ENCODE measurements at places on chromosomes 7 and 10. TPM values are rescaled to one million over a fixed set of nuclear protein-coding genes. Genes with fewer than 3 reads are reported as not detected.

SNX10 gene
- total RNA-seq, result 3.3 TPM

DNA sequence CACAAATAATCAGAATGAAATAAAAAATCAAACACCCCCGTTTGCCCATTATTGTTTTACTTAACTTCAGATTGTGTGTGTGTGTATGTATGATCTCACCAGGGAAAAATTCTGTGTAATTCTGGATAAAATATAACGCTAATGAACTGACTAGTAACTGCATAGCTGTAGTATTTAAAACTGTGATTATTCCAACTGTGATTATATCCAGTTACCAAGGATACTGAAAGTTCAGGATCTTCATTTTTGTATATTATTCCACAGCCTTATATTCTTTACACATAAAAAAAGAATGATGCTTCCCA is 2.9 kb downstream of the TWIST1 start:
- no peak for DNase-seq

ACSM6 gene
- total RNA-seq, result not detected

ANKRD22 gene
- not detected for total RNA-seq

TIMM23 gene
- 67.6 TPM for total RNA-seq

CFAP43 gene
- not detected for total RNA-seq

STEAP2 gene
- 22.2 TPM for total RNA-seq

GRCh38 chr7:6532516-6532915 is 18.7 kb downstream of the GRID2IP start:
- no peak for DNase-seq

SEMA3A gene
- total RNA-seq, result 3.6 TPM

DNA sequence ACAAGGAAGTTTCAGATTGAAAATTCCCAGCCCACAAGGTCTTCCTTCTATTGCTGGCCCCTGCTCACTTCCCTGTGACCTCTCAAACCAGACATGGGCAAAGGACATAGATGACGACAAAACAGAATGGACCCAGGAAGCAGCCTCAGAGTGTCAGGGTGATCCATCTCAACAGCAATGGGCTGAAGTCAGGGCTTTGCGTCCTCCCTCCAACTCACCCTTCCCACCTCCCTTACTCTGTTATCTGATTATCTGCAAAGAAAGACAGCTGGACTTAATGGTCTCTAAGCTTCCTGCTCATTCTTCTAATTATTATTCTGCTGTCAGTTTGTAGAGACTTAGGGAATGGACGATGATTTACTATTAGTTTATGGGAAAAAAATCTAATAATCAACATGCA is 115.9 kb downstream of the PIP4K2A start:
- DNase-seq, result no peak

DNA sequence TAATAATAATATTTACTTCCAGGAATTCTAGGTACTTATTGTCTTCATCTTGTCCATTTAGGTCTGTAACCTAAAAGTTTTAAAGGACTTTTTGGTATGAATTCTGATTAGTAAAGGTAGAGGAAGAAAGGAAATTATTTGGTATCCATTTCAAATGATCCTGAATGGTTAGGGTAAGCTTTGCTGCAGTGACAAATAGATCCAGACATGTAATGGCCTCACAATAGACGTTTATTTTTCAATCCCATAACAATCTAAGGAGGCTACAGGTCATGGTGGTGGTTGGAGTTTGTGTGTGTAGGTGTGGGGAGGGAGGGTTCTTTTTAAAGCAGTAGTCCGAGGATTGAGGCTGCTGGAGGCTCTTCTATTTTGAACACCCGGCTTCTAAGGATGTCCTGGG is 5.3 kb downstream of the FBH1 start:
- no peak for DNase-seq

MYO1G gene
- total RNA-seq, result 0.78 TPM

GRCh38 chr7:105487579-105488571 is 34.2 kb downstream of the PUS7 start:
- peak; percentile 61 for DNase-seq

SEMA3D gene
- total RNA-seq, result 1.4 TPM

TACC2 gene
- 286 TPM for total RNA-seq

- no peak for DNase-seq
Measured at GRCh38 chr7:20779041-20779440, 7.6 kb downstream of the SP8 start.

SFTPD gene
- 0.74 TPM for total RNA-seq

DNA sequence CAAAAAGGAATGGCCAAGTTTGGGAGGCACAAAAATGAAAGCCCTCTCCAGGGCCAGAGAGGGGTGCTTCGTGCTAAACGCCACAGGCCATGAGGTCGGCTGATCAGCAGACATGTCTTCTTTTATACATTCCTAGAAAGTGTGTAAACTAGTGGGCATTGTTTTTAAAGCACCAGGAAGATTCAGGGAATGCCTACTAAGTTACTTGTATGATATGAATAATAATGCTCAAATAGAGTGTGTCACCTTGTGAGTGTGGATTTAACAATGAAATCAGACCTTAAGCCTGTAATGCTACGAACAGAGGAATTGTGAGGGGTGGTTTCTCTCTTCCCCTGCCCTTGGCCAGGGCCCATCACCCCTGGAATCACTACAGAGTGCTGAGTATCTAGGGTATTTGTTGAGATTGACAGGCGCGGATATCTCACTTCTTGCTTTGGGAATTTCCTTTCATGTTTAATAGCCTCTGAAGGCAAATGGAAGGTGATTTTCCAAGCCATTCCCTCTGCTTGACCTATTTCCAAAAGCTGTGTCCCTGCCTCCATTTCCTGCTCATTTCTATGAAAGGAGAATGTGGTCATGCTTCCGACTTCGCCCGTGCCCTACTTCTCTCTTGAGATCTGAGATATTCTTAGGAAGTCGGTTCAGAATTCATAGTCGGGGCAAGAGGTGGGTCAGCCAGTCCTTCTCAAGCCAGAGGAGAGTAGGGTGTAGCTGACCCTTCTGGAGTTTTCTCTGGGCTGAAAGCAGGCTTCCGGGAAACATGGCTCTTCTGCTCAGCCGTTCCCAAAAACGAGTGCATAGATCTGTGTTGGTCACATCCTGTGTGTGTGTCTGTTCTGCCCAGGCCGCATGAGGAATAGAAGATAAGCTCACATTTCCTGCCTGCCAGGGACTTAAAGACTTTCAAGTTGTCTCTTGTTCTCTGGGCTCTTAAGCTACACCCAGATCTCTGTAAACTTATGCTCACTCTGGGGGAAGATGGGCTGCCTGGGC is 167.8 kb upstream of the ITGB1 start:
- peak; percentile 58 for DNase-seq

- no peak for DNase-seq
Measured at GRCh38 chr10:71363936-71364335, 32.8 kb upstream of the CDH23 start.

- no peak for DNase-seq
Measured at GRCh38 chr7:67984326-67984725, 987.7 kb downstream of the TYW1 start.

NEUROG3 gene
- not detected for total RNA-seq

GRCh38 chr10:130026670-130027456 is 62.8 kb upstream of the EBF3 start:
- no peak for DNase-seq

DNA sequence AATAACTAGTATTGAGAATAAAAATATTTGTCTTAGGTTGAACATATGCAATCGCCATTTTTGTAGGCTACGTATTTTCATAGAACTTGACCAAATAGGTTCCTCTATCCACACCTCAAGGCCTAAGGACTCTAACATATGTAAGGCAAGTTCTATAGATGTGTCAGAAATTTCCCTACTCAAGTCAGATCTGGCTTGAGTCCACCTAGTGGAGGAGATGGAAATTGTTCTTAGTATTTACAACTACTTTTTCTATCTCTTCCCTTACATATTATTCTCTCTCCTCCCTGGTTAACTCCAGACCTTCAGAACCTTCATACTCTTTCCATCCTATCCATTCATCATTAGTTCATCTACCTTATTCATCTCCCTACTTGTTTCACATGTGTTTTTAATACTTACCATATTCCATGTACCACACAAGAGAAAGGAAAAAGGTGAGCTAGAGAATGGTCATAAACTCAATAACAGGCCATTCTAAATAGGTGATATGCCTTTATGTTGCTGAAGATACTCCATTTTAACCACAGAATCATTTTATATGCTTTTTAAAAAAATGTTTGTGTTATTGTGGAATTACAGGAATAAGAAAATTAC is 174.5 kb upstream of the HDAC9 start:
- no peak for DNase-seq

GRCh38 chr7:68424658-68425297 is 1173.5 kb upstream of the AUTS2 start:
- no peak for DNase-seq

GRCh38 chr7:49229246-49229645 is 304.9 kb downstream of the CDC14C start:
- no peak for DNase-seq

- DNase-seq, result no peak
Measured at GRCh38 chr7:90483251-90483650, 13.8 kb downstream of the PTTG1IP2 start.

- DNase-seq, result no peak
Measured at GRCh38 chr10:80173466-80173865, 31.9 kb downstream of the ANXA11 start.

GRCh38 chr7:151537818-151538561 is 18.3 kb upstream of the RHEB start:
- no peak for DNase-seq

GRCh38 chr7:131550846-131551245 is 5.6 kb downstream of the PODXL start:
- no peak for DNase-seq

DNA sequence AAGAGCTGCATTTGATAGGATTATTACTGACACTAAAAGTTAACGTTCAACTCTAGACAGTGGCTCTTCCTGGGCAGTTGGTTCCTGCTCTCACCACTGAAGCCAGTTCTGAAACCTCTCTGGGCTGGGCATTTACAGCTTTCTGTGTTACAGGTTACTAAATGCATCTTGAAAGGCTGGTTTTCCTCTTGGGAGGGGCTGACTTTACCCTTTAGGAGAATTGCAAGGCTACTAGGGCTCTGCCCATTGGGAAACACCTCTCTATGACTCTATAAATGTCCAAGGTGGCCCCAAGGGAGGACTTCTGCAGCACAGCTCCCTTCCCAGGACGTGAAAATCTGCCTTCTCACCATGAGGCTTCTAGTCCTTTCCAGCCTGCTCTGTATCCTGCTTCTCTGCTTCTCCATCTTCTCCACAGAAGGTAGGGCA is at the start of gene GPR15LG:
Gene GPR15LG, plus strand, starts transcription at position 301 of the 429 bp plus-strand sequence. Its CDS starts 51 bp downstream, at position 352.
- DNase-seq, result no peak

KCNMA1 gene
- total RNA-seq, result 3.5 TPM

CYP2W1 gene
- total RNA-seq, result not detected

DNA sequence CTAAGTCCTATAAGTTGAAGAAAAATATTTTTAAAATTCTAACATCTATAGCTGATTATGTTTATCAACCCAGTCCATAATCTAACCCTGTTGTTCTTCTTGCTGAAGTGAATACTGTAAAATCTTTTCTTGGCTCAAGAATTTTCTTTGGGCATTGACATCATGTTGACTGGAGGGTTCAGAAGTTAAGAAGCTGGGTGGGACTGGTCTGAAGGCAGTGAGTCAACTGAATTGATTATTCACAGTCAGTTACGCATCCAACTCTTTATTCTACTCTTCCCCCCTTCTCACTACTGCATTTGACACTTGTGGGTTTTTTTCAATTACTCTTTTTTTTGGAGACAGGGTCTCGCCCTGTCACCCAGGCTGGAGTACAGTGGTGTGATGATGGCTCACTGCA is 31.0 kb downstream of the DENND2A start:
- no peak for DNase-seq

GRCh38 chr10:80520661-80521470 is 16.8 kb upstream of the SH2D4B start:
- no peak for DNase-seq

GRCh38 chr10:76559892-76560220 is 1077.8 kb downstream of the KCNMA1 start:
- DNase-seq, result no peak

GRCh38 chr10:71964098-71964742 is at the start of gene CHST3:
Gene CHST3 (plus strand): TSS chr10:71964395. CDS start chr10:72005843, 41,448 bp downstream.
- no peak for DNase-seq

DNA sequence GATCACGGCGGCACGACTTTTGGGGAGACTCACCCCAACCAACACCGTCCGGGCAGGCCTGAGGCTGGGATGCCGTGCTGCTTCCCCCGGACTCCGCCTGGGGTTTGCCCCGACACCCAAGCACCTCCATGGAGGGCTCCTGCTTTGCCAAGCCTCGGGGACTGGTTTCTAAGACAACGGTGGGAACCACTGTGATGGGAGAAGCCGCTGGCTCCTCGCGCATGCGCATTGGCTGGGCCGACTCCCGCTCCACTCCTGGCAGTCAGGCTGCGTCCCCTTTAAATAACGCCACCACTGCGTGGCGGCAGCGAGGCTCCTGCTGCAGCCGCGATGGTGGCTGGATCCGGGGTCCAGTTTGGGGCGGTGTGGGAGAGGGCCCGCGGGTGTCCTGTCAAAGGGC is 201.0 kb downstream of the ZNF716 start:
- DNase-seq, result no peak

DNA sequence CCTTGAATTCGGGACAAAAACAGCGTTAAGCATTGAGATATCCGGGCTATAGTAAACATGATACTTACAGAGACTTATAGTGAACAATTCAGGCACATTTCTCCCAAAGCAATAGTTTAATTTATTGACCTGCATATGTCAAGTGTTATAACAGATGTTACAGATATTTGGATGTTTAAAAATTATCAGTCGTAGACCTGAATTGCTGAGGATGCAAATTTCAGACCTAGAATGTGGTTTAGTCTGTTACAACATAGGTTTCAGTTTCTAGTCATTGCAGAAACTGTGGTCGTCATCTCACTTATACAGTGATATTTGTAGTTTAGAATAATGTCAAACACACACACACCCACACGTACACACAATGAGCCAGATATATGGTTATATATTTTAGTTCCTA is 85.2 kb downstream of the VTI1A start:
- DNase-seq, result no peak

DNA sequence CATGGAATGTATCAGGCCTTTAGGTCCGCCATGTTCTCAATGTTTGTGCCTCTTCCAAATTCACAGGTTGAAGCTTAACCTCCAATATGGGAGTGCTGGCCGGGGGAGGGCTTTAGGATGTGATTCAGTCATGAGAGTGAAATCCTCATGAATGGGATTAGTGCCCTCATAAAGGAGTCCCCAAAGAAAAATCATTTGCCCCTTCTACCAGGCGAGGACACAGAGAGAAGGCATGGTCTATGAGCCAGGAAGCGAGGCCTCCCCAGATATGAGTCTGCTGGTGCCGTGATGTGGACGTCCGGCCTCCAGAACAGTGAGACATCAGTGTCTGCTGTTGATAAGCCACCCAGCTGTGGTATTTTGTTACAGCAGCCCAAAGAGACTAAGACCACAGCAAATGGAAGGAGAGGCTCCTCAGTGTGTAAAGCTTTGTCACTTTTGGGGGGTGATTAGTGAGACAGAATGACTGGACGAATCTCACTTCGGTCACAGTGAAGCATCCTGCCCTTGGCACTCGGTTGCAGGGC is 231.3 kb upstream of the KLF6 start:
- DNase-seq, result no peak

LGI1 gene
- not detected for total RNA-seq

- no peak for DNase-seq
Measured at GRCh38 chr7:13017333-13017857, 330.0 kb downstream of the ARL4A start.

FERD3L gene
- total RNA-seq, result not detected

- no peak for DNase-seq
Measured at GRCh38 chr7:107255602-107256001, 86.8 kb downstream of the HBP1 start.

- DNase-seq, result no peak
Measured at GRCh38 chr10:5469353-5470061, 29.9 kb downstream of the CALML5 start.

ACADSB gene
- total RNA-seq, result 17.7 TPM

- DNase-seq, result no peak
Measured at GRCh38 chr10:27535317-27535716, 31.2 kb downstream of the RAB18 start.

Data from right atrium auricular region (tissue), 2 donors.